ENCODE measurements at places on chromosomes 7 and 10. TPM values are rescaled to one million over a fixed set of nuclear protein-coding genes. Genes with fewer than 3 reads are reported as not detected.

GPR158 gene
- total RNA-seq, result not detected

HHEX gene
- not detected for total RNA-seq

LRIT1 gene
- total RNA-seq, result not detected

CNPY1 gene
- not detected for total RNA-seq

DNA sequence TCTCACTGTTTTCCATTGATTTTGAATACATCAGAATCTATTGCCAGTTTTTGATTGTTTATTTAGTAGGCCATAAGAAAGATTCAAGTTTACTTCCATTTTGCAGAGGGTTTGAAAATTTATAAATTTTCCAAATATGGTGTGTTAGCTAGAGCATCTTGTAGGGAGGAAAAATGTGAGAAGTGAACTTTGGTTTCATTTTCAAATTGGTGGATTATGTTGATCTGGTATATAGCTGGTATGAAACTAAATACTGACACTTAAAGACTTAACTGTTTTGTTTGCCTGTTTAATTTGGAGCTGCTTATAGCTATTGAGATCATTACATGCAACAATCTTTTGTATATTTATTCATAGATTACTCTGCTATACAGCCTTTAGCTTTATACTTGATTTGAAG is 108.1 kb downstream of the ADAM22 start:
- DNase-seq, result no peak

- DNase-seq, result no peak
These were observed 9.0 kb upstream of the COMTD1 start for GRCh38 chr10:75244487-75245353.

DNA sequence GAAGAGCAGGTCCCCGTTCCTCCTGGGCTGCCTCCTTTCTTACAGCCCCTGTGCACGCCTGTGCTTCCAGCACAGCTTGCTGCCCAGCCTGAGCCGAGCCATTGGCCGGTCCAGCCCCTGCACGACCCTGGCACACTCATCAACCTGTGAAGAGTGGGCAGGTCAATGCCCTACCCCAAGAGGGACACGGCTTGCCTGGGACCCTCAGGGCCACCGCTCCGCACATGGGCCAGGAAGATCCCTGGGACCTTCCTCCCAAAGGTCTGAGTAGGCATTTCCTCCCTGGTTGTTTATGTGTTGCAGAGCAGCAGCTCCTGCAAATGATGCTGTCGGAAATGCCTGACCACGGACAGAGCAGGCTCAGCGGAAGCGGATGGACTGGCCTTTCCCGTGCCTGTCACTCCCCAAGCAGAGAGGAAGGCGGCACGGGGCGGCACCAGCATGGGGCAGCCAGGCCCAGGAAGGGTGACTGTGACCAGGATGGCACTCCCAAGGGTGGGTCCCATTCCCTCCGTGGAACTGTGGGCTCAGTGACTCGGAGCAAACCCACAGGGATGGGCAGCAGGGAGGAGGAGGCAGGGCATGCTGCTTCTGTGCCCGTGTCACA is 252.5 kb downstream of the TNS3 start:
- DNase-seq, result no peak

DNA sequence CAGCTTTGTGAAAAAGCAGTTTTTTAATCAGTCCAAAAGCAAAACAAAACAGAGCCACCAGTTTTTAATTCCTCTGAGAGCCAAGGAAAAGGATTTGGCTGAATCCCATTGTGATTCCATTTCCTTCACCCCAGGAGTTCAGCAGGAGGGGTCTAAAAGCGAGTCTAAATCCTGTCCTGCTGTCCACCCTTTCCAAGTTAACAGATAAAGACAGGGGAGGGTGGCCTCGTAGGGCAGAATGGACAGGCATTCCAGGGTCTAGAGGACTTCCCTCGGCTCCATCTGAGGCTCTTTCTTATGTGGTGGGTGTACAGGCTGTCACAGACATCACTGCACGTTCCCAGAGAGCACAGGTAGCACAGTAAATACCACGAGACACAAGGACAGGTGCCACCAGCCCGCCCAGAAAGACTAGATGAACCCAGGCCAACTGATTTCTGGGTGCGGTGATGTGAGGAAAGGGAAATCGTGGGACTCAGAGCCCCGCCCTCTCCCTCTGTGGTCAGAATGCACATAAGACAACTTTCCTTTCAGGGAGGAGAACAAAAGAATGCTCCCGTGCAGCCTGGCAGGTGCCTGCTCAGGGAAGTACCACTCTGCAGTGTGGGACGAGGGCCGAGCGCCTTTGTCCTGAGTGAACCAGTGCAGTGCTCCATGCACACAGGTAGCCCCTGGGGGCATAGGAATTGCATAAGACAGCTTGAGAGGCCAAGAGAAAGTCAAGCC is 119.7 kb downstream of the ABLIM1 start:
- DNase-seq, result peak; percentile 39

Measured in CD8-positive, alpha-beta memory T cell (primary cell).